Effector memory CD4-positive, alpha-beta T cell (primary cell): ENCODE measurements at places on chromosomes 1 and 21.

- peak; percentile 58 for DNase-seq
Measured at GRCh38 chr1:9292361-9293240, at the start of gene SPSB1. SPSB1 (plus strand) TSS chr1:9292894; CDS start chr1:9355892, 62,998 bp downstream.

DNA sequence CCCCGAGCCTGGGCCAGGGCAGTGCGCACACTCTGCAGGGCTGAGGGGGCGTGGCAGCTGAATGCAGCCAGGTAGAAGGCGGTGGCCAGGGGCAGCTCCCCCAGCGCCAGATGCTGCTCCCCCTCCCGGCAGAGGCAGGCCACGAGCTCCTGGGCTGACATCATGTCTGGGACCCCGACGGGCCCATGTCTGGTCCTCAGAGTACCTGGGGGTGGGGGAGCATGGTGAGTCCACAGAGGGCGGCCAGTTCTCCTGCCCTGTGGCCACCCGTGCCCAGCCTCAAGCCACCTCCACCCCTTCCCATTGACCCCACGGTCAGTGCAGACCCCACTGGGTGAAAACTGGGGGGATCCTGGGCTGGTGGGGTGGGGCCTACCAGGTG is 838 bp downstream of the TTC34 start:
- DNase-seq, result no peak

GRCh38 chr1:64590316-64590715 is 120.4 kb downstream of the CACHD1 start:
- DNase-seq, result no peak

- no peak for DNase-seq
Measured at GRCh38 chr1:241495741-241496140, 23.8 kb downstream of the FH start.

- DNase-seq, result no peak
Measured at GRCh38 chr1:228169345-228169744, 3.7 kb downstream of the IBA57 start.

- no peak for DNase-seq
Measured at GRCh38 chr1:111599781-111600693, 19.6 kb upstream of the RAP1A start.
